Left cardiac atrium (tissue), 4 donors: ENCODE measurements at places on chromosomes 3 and 15.

DNA sequence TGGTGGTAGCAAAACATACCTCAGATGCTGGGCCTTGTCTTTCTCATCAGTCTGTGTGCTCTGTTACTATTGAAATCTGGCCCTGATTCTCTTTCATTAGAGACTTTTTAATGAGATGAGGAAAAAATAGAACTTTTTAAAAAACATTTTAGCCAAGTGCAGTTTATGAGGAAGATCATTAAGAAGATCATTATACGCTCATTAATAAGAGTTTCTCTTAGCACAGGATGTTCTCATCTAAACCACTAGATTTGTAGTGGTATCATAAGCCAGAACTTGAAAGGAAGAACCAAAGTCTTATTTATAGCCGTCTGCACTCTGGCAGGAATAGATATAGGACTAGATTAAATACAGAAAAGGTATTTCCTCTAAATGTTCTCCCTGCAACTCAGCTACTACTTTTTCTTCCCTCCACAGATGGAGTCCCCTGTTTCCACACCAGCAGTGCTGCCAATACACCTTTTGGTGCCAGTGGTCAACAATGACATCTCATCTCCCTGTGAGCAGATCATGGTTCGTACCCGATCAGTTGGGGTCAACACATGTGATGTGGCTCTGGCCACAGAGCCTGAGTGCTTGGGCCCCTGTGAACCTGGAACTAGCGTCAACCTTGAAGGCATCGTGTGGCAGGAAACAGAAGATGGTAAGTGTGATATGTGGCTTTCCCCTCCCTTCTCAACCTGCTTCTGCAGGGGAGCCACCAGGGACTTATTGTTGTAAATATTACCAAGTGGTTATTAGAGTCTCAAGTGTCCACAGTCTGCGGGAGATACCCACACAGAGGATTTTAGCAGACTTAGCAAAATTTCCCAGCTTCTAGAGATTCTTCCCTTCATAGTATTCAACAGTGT is 152.8 kb downstream of the RBPMS2 start:
- no peak for DNase-seq

GRCh38 chr3:18211116-18211515 is 214.0 kb downstream of the SATB1 start:
- no peak for DNase-seq

DNA sequence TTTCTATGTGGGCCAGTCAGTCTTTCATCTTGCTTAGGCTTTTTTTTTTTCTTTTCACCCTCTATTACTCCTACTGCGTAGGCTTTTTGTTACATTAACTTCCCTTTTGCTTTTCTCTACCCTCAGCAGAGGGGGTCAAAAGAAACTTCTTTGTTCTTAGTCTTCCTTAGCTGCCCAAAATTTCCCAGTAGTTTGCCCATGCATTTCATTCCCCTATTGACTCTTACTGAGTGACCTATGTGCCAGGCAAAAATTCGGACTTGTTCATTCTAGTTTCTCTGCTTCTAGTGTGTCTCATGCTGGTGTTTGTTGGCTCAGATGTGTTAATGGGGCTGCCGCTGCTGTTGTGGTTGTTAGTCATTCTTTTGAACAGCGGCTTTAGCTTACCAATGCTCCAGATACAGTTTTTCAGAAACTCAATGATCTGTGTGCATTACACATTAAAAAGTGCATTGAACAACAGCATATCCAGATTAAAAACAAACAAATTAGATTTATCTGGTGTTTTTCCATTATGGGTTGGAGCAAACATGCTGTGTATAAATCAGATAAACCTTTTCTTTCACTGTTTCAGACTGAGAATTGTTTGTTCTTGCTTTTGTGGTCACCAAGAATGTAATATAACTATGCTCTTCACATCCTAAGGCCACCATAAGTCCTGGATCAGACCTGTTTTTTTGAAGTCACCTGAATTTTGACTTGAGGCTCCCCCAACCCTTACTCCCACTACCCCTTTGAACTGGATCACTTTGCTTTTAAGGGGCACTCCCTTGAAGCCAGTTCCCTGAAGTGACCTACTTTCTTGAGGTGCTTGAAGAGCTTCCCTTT is 43.1 kb downstream of the PDE8A start:
- no peak for DNase-seq

DNA sequence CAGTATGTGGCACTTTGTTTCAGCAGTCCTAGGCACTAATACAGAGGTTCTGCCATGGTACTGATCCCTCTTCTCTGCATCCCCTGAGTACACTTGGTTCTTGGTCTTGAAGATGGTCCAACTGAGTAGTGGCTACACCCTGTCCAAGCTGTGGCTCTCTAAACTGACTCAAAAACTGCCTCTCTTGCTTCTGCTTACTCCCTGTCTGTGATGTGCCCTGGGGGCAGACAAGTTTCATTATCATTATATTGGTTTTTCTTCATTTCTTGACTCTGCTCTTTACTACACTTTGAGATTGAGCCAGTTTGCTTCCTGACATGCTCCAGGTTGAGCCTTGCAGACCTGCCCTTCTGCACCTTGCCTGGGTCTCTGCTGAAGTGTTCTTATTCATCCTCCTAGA is 18.9 kb upstream of the ST3GAL6 start:
- DNase-seq = no peak

- DNase-seq = no peak
Observed at GRCh38 chr15:65411465-65412071, 11.2 kb downstream of the IGDCC4 start.

- no peak for DNase-seq
Observed at GRCh38 chr15:80114114-80114513, 38.7 kb upstream of the FAH start.

- DNase-seq = no peak
Observed at GRCh38 chr3:88149101-88149508, 654 bp upstream of the C3orf38 start.

DNA sequence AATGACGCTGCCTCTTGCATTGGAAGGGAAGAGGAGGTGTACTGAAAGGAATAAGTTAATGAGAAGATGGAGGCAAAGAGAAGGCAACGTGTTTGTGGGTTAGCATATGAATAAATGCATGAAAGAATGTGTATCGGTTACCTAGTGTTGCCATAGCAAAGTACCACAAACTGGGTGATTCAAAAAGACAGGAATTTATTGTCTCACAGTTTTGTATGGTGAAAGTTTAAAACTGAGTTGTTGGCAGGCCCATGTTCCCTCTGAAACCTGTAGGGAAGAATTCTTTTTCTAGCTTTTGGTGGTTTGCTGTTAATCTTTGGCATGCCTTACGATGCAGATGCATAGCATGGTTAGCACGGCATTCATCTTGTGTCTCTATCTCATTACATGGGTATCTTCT is 729.9 kb downstream of the MECOM start:
- no peak for DNase-seq

GRCh38 chr3:164233951-164234350 is 844.3 kb downstream of the SI start:
- DNase-seq = no peak

DNA sequence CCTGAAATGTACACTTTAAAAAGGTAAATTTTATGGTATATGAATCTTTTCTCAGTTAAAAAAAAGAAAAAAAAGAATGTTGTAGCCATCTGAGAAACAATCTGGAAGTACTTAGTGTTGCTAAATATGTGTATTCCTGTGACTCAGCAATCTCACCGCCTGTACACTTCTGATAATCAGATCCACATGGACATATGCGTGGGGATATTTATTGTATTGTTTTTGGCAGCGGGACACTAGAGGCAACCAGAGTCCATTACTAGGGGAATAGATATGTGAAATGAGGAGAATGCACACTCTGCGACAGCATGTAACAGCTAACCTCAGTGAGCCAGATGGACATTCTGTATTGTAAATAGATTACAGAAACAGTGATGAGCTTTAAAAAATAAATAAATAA is 65.4 kb downstream of the AQP9 start:
- no peak for DNase-seq

- DNase-seq = no peak
Observed at GRCh38 chr3:109563149-109563548, 225.8 kb upstream of the DPPA4 start.

DNA sequence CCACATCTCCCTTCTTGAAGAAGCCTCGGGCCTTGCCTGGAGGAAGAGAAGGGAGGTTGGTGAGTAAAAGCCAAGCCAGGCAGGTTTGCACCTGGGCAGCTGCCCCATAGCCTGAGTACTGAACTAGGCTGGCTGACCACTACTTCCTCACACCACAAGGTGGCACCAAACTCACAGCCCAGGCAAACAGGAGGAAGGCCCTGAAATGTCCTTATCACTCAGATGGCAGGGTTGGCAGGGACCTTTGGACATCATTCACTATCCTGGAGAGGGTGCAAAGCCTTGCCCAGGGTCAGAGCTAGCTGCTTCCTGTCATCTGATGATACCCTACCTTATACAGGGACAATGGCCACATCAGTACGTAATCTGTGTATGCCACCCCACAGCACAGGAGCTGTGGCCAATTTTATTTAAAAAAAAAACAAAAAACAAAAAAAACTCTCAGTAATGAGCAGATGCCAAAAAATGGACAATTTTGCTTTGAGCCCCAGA is 2.2 kb upstream of the GRAMD2A start:
- DNase-seq = peak; percentile 75

DNA sequence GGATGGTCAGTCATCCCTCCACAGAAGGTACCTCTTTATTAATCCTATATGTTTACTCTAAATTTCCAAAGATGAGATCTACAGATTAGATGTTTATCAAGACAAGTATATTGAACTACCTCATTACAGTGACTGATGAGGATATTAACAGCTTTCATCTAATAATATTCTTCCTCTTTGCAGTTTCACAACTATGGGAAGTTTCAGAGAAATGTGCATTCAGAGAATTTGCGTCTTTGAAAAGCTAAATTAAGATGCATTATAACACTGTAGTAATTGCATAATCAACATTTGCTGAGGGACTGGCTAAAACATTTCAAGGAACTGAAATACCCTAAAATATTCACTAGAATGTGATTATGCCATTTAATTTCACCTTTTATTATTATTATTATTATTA is 46.7 kb downstream of the MCF2L2 start:
- DNase-seq = no peak

GRCh38 chr15:66167854-66168253 is 85.7 kb downstream of the MEGF11 start:
- no peak for DNase-seq

GRCh38 chr15:78244101-78244500 is 9.7 kb upstream of the ACSBG1 start:
- no peak for DNase-seq

GRCh38 chr3:52798376-52798977 is 3.9 kb downstream of the ITIH3 start:
- DNase-seq = no peak

DNA sequence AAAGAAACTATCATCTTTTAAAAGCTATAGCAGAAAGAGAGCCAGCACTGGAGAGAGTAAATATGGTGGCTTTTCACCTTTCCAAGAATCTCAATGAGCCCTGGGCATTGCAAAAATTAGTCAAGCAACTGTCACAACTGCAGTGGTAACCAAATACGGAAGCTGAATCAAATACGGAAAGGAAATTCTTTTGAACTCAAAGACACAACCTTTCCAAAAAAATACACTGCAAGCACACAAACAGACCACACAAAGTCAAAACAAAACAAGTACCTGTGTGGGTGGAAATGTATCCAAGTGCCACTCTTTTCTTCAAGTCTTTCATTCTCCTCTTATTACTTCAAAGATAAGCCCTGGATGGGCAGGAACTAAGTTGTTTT is 17.6 kb downstream of the VGLL4 start:
- DNase-seq = no peak

GRCh38 chr15:98127586-98127985 is 167.1 kb downstream of the ARRDC4 start:
- DNase-seq = no peak

DNA sequence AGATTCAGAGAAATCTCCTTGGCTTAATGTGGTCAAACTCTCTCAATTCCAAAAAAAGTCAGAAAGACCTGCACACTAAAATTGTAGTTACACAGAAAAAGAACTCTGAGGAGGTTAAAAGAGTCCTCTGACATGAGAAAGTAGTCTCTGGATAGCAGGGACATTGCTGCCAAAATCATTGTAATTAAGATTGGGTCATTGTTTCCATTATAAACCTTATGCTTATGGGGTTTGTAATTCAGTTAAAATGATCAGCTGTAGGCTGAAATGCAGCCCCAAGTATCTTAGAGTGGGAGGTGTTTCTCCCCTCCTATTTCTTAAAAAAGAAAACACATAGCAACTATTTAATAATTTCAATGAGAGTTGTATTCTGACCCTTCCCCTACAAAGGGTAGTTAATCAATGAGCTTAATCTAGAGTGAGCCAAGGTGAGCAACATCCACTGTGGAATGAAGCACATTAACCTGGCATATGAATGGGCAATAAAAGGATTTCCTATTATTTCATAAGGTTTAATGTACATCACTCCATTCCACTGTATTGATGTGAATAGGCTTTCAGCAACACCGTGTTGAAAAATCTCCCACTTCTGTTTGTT is 406.9 kb downstream of the TIGIT start:
- DNase-seq = no peak

DNA sequence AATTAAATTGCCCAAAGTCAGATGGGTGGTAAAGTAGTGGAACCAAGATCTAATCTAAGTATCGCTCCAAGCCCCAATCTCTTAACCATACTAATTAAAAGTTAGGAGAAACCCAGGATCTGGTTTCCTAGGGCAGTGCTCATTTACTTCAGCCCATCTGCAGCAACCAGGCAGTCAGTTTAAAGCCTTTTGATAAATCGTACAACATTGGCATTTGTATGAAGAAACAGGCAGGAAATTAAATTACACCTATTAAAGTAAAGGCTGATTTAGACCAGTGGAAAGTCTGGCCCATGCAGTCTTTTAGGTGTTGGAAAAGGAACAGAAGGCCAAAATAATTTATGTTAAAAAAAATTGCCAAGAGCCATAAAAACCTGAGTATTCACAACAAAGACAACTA is 594.4 kb upstream of the UBE2E2 start:
- no peak for DNase-seq

DNA sequence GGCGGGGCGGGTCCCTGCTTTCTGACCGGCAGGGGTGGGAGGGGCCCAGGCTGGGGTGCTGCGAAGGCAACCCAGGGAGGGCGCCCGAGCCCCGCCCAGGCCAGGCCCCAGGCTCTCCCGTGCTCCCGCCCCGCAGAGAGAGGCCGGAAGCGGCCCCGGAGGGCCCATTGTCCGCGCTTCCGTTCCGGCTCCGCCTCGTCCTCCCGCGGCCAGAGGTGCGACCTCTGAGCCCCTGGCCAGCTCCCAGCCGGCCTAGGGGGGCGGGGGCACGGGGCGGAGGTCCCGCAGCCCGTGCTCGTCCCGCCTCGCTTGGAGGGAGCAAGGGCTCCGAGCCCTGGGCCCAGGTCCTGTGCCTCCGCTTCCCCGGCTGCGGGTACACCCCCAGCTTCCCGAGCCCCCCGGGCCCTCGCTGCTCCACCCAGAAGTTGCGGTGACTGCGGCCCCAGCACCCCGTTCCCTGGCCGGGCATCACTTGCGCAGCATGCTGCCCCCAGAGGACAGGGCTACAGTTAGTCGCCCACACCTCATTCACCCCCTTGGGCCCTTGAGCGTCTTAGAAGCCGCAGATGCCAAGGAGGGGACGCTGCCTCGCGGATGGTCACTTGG is 20.4 kb upstream of the PLXND1 start:
- DNase-seq = peak; percentile 97
